Activated naive CD4-positive, alpha-beta T cell treated with Interleukin-2 at 50 U/mL for 16 hours (primary cell): ENCODE measurements at places on chromosomes 3 and 15.
A peak's percentile ranks its signal among the peaks of the same experiment; 100 is the strongest.

DNA sequence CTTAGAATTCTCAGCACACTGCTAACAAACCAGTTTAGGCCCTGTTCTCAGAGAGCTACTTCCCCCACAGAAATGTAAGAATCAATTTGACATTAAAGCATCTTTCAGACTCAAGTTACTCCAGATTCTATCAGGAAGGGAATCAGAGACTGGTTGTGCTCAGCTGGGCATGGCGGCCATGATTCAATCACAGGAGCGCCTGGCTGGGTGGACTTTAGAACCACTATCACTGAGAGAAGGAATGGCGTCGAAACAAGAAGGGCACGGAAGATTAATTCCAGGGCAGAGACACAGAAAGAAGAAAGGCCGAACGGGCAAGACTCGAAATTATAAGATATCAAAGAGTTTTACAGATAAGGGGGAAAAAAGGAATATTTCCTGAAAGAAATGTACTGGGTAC lies 6.2 kb downstream of the TNIK start:
- no peak for DNase-seq

GRCh38 chr3:161016417-161017313 lies 88.5 kb downstream of the B3GALNT1 start:
- DNase-seq: no peak

GRCh38 chr3:139187154-139187553 lies 142.5 kb upstream of the PRR23C start:
- no peak for DNase-seq

DNA sequence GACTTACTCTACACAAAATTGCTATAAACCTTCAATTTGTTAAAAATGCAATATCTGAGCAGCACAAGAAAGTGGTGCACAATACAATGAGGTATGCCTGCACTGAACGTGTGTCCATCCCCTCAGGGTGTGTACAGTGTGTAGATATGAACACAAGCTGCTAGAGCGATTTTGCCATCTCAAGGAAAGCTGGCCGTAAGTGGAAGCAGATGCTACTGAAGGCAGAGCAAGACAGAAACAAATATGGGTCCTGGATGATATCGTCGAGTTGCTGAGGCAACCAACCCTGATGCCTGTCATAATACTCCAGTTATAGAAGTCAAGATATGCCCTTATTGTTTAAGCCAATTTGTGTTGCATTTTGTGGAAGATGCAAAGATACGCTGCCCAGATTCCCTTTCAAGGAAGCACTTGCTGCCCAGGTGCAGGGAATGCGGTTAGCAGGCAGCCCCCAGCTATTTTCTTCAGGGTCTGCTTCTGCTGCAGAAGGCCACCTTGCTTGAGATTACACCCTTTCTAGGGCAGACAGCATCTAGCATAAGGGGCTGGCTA lies 25.8 kb upstream of the EHHADH start:
- no peak for DNase-seq

- DNase-seq: no peak
Observed at GRCh38 chr3:53804697-53805462, 41.3 kb downstream of the CHDH start.

DNA sequence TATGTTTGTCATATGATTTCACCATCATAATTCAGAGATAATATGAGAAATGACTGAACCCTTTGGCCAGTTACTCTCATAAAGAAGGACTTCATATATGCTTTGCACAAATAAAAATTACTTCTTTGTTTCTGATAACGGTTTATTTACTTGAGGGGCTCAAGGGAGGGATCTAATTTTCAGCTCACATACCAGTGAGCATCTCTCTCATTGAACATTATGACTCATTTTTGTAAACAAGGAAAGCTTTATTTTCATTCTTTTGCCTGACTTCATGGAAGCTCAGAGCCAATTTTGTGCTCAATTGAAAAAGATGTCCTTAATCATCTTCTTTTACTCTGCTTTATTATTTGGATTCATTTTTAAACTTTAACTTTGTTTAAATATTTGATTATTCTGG lies 5.8 kb downstream of the NLGN1 start:
- DNase-seq: no peak

GRCh38 chr3:99541181-99541580 lies 97.2 kb upstream of the COL8A1 start:
- DNase-seq: no peak

- DNase-seq: peak; percentile 32
Observed at GRCh38 chr15:40891810-40892446, 2.3 kb upstream of the VPS18 start.

- DNase-seq: no peak
Observed at GRCh38 chr15:90072978-90073640, 29.2 kb downstream of the IDH2 start.

GRCh38 chr3:177037241-177037640 lies 160.0 kb downstream of the TBL1XR1 start:
- DNase-seq: no peak

- DNase-seq: no peak
Observed at GRCh38 chr3:118544458-118544857, 490.2 kb downstream of the IGSF11 start.

GRCh38 chr3:114839476-114839875 lies 307.6 kb downstream of the ZBTB20 start:
- DNase-seq: no peak

DNA sequence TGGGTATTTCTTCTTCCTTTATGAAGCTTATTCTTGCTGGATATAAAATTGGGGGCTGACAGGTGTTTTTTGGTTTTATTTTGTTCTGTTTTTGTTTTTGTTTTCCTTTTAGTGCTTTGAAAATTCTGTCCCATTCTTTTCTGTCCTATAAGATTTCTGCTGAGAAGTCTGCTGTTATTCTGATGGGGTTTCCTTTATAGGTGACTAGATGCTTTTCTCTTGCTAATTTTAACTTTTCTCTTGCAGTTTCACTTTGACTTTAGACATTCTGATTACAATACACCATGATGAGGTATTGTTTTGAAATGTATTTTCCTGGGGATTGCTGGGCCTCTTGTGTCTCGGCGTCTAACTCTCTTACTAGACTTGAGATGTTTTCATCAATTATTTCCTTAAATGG lies 22.8 kb downstream of the TTC14 start:
- DNase-seq: no peak

DNA sequence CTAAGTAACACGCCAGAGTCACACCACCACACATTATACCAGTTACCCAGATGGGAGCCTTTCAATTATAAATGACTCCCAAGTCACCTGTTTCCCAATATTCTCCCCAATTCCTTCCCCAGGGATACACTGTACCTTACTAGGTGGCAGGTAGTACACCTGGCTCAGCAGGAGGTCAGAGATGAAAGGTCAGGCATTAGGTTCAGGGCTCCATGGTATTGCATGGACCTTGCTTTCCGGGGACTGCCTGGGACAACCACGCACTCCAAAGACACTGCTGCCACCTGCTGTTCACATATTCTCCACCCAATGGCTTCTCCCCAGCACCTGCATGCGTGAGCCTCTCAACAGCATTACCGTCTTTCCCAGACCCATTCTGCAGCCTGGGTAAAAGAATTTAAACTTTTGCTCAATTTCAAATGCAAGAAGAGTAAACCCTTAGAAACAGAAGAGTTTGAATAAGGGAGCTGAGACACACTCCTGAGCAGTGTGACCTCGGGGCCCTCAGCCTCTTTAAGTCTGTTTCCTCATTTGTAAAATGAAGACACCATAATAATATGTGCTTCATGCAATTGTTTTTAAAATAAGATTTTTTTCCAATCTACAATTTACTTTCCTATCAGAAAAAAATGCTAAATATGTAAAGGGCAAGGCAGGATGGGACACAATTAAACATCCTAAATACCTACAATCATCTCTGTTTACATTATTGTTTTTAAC lies 28.0 kb upstream of the LACTB start:
- DNase-seq: peak; percentile 70
